PC-3 (cell line): ENCODE measurements at places on chromosomes 6 and 20. TPM values are rescaled to one million over a fixed set of nuclear protein-coding genes. Genes with fewer than 3 reads are reported as not detected.

Gene TCP11
- 1.3 and 1.7 TPM in 2 replicates for total RNA-seq

Gene LRRN4
- 0.44 TPM in 1 of 2 replicates, not detected in the other for total RNA-seq

Gene SYTL3
- total RNA-seq = 1.7 and 1.8 TPM in 2 replicates

Gene ARG1
- total RNA-seq = not detected in 2 replicates

Gene FILIP1
- not detected in 2 replicates for total RNA-seq

Gene FAM184A
- total RNA-seq = 1.2 and 4.4 TPM in 2 replicates

Gene MUC22
- 0.06 TPM in 1 of 2 replicates, not detected in the other for total RNA-seq

Gene CCN6
- total RNA-seq = not detected in 2 replicates

Gene PTCHD4
- not detected in 2 replicates for total RNA-seq

Gene PLCB4
- 16.9 and 25.4 TPM in 2 replicates for total RNA-seq

Gene RAB22A
- total RNA-seq = 47.4 and 55.0 TPM in 2 replicates

Gene LYRM4
- 18.6 and 27.7 TPM in 2 replicates for total RNA-seq

Gene SRSF12
- total RNA-seq = not detected in 2 replicates

Gene SIRPB1
- 1.7 and 11.6 TPM in 2 replicates for total RNA-seq

Gene KIF16B
- total RNA-seq = 11.1 and 12.7 TPM in 2 replicates

Gene RNF182
- total RNA-seq = 20.2 and 24.7 TPM in 2 replicates

Gene GCNT2
- 15.5 and 18.3 TPM in 2 replicates for total RNA-seq

Gene HLA-DQA1
- total RNA-seq = not detected in 2 replicates

Gene LPA
- not detected in 2 replicates for total RNA-seq

Gene PCK1
- not detected in 2 replicates for total RNA-seq

Gene MEI4
- not detected in 2 replicates for total RNA-seq

Gene AFG1L
- 3.6 and 4.1 TPM in 2 replicates for total RNA-seq

Gene COL21A1
- 0.35 and 1.0 TPM in 2 replicates for total RNA-seq

Gene ULBP3
- 20.5 and 23.2 TPM in 2 replicates for total RNA-seq

Gene KIAA0408
- total RNA-seq = 0.04 TPM in 1 of 2 replicates, not detected in the other

Gene FOXA2
- 14.4 and 15.2 TPM in 2 replicates for total RNA-seq

Gene TRAPPC3L
- total RNA-seq = not detected in 2 replicates

Gene PACRG
- not detected in 2 replicates for total RNA-seq

Gene LY6G6C
- total RNA-seq = 0.22 TPM in 1 of 2 replicates, not detected in the other

Gene LRRC73
- 0.22 and 0.75 TPM in 2 replicates for total RNA-seq

Gene MATN4
- 0.33 TPM in 1 of 2 replicates, not detected in the other for total RNA-seq

Gene MAN1A1
- total RNA-seq = 19.0 and 24.6 TPM in 2 replicates

Gene TRIM40
- total RNA-seq = not detected in 2 replicates

Gene SUPT3H
- total RNA-seq = 3.6 and 4.0 TPM in 2 replicates

Gene SOBP
- 0.15 and 0.17 TPM in 2 replicates for total RNA-seq
